ENCODE measurements at places on chromosomes 16 and 17.

- no peak for DNase-seq
These were observed 29.8 kb downstream of the PELP1 start for GRCh38 chr17:4673986-4674684.

DNA sequence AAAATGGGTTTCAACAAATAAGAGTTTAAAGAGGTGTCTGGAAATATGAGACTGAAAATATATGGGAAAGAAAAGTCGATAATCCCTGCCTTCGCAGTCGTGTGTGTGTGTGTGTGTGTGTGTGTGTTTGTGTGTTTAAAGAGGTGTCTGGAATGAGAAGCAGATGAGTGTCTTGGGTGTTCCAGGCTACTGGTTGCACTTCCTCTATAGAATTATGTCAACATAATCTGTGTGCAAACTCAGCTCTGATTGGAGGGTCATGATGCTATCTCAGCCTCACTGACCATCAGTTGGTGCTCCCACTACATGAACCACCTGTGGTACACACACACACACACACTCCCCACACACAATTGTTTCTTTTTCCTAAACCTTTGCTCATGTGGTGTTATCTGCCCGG is 347.3 kb downstream of the NPIPA8 start:
- DNase-seq: no peak

DNA sequence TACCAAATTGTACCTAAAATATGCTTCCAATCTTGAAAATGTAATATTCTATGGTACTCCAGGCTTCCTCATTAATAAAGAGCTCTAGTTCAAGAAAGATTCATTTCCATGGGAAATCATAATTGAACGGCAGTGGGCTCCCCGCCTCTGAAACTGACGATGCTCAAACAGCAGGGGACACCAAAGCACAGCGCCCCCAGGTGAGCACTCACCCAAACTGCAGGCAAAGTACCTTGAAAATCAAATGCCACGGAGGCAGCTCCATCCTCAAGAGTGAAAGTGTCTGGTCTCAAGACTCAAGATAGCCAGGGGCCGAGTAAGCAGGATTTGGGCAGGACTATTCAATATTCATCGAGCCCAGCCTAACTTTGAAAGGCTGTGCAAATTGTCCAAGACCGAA is 217.4 kb upstream of the TNRC6C start:
- DNase-seq: no peak

DNA sequence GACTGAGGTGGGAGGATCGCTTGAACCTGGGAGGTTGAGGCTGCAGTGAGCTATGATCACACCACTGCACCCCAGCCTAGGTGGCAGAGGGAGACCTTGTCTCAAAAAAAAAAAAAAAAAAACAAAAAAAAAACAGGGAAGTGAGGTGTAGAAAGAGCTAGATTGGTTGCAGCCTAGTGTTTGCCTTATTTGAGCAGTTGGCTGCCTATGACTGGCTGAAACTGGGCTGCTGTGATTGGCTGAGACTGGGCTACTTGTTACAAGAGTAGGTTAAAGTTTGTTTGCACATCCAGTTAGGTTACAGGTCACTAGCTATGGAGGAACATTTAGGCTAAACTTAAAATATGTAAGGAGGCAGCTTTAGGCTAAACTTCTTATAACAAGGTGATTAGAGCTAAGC is 5.7 kb downstream of the DHRS7B start:
- DNase-seq: no peak

GRCh38 chr17:11598274-11599221 is at the start of gene DNAH9:
DNAH9 (plus strand) TSS chr17:11598470; CDS start chr17:11598499, 29 bp downstream.
- DNase-seq: peak; percentile 37

- DNase-seq: no peak
These were observed 4.7 kb upstream of the FLCN start for GRCh38 chr17:17241656-17242055.

GRCh38 chr17:21209511-21210175 is 4.3 kb downstream of the TMEM11 start:
- DNase-seq: no peak

- DNase-seq: no peak
These were observed 3.5 kb downstream of the UBE2I start for GRCh38 chr16:1312903-1313302.

DNA sequence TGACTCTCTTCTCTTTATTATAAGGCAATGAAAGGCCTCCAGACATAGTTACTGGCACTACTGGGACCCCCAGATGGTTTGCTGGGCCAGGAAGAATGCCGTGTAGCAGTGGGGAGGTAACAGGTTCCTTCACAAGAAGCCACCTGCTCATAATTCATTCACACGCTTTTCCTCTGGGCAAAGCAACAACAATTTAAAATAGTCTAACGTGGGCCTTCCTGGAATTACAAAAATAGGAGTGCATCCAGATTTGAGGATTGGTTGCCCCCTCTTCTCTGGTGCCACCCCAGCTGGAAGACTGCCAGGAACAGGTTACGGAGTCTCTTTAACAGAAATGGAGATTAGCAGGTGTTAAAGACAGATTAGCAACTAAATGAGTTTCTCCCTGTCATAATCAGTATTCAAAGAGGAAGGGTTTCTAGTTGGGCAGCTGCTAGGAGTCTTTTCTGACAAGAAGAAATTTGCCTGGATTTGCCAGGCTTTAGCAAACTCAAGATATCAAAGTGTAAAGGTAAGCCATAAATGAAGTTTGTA is 409.6 kb downstream of the NPIPA8 start:
- DNase-seq: no peak

DNA sequence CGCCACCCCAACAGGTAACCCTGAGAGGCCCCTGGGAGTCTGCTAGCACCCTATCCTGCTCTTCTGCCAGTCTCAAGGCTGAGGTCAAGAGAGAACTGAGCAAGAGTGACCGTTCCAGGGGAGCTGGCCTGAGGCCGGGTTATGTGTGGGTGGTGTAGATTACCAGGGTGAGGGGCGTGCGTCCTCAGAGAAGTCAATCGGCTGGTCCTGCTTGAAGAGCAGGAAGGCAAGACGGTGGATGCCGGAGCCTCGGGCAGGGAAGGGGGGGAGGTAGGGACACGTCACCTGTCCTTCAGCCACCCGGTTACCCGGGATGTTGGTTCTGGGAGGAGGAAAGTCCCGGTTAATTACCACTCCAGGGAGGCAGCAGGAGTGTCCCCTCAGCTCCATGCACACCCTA is 2.6 kb upstream of the TRIM65 start:
- DNase-seq: no peak

DNA sequence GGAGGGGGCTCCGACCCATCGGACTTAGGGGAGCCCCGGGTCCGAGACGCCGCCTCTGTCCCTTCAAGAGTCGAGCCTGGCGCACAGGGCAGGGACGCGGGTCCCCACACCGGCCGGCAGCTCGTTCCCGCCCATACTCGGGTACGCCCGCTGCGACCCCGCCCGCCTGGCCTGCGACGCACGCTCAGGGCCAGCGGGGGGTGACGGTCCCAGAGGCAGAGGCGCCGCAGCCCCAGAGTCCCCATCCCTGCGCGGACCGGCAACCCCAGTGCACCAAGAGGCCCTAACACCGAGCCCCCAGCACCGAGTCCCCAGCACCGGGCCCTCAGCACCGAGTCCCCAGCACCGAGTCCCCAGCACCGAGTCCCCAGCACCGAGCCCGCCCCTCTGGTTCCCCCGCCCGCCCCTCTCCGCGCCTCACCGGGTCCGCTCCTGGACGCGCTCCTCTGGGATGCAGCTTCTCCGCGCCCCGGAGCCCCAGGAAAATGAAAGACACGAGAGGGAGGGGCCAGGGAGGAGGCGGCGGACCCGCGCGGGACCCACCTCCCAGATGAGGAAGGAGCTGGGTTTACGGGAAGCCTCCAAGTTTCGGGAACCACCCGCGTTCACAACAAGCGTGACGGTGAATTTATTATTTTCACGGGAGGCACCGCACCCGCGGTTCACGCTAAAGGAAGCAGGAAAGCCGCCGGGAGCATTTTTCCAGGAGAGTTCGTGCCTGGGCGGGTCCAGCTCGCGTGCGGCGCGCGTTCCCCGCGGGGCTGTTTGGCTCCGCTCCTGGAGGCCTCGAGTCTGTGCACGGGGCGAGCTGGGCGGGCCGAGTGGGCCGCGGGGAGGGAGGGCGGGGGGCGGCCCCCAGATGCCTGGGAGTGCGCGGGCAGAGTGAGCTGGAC is at the start of gene SECTM1:
Gene SECTM1 (minus strand): TSS at position 488 of the 893 bp plus-strand sequence. CDS start 6,526 bp downstream, outside the sequence.
- no peak for DNase-seq

GRCh38 chr17:72952641-72953315 is 139.7 kb downstream of the SLC39A11 start:
- no peak for DNase-seq

GRCh38 chr17:63537991-63538692 is 12.1 kb upstream of the DCAF7 start:
- no peak for DNase-seq

- DNase-seq: no peak
These were observed 12.0 kb downstream of the SRCAP start for GRCh38 chr16:30710971-30711370.

DNA sequence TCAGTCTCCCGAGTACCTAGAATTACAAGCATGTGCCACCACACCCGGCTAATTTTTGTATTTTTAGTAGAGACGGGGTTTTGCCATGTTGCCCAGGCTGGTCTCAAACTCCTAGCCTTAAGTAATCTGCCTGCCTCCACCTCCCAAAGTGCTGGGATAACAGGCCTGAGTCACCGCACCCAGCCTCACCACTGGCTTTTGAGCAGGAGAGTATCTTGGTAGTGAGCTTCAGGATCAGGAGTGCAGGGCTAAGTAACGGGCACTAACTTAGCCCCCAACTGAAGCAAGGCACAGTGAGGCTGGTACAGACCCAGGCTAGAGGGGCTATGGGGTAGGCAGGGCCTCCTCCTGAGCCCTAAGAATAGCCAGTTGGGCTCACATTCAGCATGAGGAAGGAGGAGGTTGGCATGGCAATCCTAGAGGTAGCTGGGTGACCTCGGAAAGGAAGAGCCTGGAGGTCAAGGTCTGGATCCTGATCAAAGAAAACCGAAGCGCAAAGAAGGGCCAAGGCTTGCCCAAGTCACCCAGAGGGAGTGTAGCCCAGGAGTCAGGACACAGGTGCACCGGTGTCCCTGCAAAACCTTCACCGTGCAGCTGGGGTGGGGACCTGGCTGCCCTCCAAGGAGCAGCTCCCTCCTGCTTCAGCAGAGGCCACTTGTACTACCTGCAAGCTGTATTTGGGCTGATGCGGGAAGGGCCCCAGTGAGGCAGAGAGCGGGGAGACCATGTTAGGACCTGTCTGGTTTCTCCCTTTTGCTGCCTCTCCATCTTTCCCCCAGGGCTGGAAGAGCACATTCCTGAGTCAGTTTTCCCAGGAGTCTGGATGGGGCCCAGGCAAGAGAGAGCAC is 1.3 kb upstream of the ADGRG5 start:
- no peak for DNase-seq

- no peak for DNase-seq
These were observed 105.3 kb downstream of the FOXL1 start for GRCh38 chr16:86683441-86684194.

DNA sequence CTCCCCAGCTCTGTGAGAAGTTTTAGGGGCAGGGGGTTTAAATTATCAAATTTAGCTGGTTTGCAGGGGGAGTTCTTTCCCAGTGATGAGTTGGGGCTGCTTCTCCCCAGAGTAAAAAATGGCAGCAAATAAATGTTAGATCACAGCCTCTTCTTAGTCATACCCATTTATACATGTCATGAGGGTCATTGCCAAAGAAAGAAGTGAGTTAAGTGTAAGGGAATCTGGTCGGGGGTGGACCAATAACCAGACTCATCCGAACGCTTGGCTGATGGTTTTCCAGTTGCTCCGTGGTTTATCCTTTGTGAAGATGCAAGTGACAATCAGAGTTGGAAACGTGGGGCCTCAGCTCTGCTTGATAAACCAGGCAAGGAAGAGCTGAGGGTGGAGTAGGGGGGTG is 87.1 kb downstream of the PLXDC1 start:
- DNase-seq: no peak

DNA sequence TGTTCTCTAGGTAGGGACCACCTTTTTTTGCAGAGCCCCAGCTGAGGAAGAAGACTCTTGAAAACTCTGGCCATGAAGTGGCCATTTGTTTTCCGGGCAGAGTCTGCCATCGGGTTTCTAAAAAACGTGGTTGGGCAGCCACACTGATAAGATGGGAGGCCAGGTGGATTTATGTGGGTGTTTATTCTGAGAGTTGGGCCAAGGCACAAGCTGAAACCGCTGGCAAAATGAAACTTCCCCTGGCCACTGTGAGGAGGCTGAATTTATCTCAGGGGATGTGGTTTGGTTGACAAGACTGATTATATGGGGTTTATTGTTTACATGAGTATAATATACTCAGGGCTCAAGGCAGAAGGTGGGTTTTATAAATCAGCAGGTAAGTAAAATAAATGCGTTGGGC is 421.8 kb downstream of the UTP18 start:
- no peak for DNase-seq

GRCh38 chr17:44487170-44487569 is 16.0 kb downstream of the GPATCH8 start:
- no peak for DNase-seq

DNA sequence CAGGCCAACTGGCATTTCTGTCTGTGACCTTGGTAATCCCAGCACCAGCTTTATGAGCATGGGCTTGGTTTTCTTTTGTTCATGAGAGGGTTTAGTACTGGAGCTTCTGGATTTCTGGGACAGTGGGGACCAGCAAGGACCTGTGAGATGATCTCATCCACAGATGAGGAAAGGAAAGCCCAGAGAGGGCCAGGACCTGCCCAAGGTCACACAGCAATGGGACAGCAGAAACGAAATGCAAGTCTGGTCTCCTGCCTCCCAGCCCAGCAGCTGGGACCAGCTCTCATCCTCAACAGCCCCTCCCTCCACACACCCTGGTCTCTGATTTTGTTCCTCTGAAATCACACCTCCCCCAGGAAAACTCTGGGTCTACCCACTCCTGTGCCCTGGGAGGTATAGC is 7.2 kb downstream of the SPPL2C start:
- no peak for DNase-seq

GRCh38 chr16:68227183-68227793 is 8.6 kb downstream of the ESRP2 start:
- no peak for DNase-seq

DNA sequence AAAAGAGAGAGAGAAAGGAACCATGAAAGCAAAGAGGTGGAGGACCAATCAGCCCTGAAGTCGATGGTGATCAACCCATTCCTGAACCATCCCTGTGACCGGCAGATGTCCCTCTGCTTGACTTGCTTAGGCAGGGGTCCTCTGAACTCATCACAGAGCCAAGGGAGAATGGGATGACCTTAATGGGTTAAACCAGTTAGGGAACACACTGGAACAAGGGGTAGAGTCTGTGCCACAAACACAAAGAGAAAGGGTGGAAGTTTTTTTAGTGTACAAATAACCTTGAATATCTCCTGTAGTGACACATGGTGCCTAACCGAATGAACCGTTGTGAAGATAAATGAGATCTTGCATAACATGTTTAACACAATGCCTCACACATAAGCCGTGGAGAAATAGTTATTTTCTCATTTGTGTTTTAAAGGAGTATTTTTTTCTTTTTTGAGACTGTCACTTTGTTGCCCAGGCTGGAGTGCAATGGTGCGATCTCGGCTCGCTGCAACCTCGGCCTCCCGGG is 11.2 kb downstream of the NAA60 start:
- no peak for DNase-seq

Measured in esophagus squamous epithelium (tissue), 5 donors.